ENCODE measurements at places on chromosomes 2 and 18. TPM values are rescaled to one million over a fixed set of nuclear protein-coding genes. Genes with fewer than 3 reads are reported as not detected.

CD226 gene
- 102 TPM for polyA plus RNA-seq

CHRNG gene
- not detected for polyA plus RNA-seq

NOTO gene
- not detected for polyA plus RNA-seq

TWIST2 gene
- polyA plus RNA-seq, result not detected

TTL gene
- 1.6 TPM for polyA plus RNA-seq

FRZB gene
- not detected for polyA plus RNA-seq

PPP1R7 gene
- 132 TPM for polyA plus RNA-seq
